ENCODE measurements at places on chromosomes 5 and 9.

GRCh38 chr5:66671305-66671704, 75.1 kb downstream of the MAST4 start:
- DNase-seq: no peak

GRCh38 chr5:9284272-9284671, 261.6 kb downstream of the SEMA5A start:
- DNase-seq: peak; percentile 16

DNA sequence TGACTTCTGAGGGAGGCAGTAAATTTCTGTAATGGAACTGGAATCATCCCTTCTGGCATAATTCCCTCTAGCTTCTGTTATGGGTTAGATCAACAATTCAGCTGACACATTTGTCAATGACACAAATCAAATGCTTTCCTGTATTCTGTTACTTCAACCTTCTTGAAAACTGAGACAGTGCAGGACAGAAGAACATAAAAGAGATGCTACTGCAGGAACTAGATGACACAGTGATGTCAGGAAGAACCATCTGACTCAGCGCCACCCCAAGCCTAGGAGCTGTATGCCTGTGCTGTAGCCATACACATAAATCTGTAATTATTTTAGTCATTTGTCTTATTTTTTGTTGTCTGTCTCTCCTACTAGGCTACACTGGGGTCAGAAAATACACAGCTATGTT, 18.2 kb upstream of the CEP120 start:
- no peak for DNase-seq

GRCh38 chr5:16431490-16431889, 34.1 kb downstream of the ZNF622 start:
- DNase-seq: no peak

GRCh38 chr9:134187110-134187531, 22.8 kb upstream of the RNU6ATAC start:
- no peak for DNase-seq

DNA sequence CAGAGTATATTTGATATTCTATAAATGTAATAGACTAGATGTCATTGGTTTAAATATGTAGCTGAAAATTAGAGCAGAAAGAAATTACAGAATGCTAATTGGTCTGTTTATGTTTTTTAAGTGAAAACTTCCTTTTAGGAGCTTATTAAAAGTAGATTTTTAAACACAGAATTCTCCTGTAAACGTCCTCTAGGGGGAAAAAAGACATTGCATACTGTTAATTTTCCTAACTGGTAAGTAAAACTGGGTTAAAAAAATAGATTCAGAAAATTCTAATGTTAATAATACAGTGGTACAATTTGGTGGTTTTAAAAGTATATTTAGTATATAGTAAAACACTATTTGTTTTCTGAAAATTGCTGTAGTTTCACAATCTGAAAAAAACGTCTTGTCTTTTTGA, 59.8 kb downstream of the ZCCHC7 start:
- DNase-seq: no peak

DNA sequence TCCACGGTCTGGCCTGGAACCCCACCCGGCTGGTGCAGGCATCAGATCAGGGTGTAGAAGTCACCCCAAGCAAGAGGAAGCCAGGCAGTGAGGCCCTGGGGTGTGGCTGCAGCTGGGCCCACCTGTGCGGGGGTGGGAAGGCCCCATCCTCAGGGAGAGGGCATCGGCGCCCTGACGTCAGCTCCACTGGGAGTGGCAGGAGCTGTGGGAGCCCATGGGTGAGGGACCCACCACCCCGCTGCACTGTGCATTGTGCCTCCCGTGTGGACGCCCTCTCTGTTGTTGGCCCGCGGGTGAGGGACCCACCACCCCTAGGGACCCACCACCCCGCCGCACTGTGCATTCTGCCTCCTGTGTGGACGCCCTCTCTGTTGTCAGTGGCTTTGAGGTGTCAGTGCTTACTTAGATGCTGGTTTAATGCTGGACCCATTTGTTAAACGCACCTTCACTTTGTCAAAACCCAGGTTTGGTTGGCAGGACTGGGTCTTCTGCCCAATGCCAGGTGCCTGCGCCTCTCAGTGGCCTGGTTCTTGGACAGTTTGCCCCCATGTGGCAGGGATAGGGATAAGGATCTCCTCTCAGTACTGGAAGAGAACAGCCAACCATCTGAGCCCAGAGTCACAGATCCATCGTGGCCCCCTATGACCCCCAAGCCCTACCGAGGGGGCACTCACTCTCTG, 6.9 kb upstream of the EXOC3 start:
- DNase-seq: peak; percentile 39

- no peak for DNase-seq
Observed at GRCh38 chr9:81902626-81903025, 25.6 kb upstream of the SPATA31D4 start.

- peak; percentile 25 for DNase-seq
Observed at GRCh38 chr9:89036383-89036782, 45.1 kb downstream of the S1PR3 start.

DNA sequence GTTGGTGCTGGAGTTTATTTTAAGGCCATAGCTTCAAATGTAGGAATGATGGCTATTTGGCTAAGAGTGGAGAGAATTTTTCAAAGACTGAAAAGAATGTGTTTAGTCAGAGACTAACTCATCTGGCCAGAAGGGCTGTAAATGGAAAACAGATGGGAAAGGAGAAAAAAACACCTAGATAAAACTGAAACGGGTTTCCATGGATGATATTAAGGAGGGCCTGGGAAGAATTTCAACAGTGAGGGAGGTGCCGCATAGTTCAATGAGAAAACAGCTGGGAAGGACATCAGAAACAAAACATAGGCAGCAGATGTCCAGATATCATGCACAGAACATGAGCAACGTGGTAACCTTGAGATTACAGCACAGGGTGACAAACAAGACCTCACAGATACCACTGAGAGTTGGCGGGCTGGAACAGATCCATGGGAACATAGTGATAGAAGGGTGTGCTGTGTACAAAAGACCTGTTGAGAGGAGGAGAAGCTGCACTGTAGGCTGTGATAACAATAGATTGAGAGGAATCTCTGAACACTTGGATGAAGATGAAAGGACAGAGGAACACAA, 31.2 kb upstream of the RAD23B start:
- peak; percentile 98 for DNase-seq

DNA sequence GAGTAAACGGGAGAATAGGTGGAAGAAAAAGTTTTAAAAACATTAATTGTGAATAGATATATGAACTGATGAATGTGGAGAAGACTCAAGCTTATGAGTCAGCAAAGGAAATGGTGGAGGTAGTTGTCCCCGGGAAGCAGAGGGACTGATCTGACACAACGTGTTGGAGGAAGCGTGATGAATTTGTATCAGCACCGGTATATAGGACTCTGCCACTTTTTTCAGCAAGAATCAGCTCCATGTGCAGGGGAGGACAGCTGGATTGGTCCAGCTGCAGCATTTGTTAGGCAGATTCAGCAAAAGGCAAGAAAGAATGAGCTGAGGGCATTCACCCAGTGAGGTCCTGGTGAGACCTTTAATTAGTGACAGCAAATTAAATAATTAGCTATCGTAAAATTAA, 276.0 kb downstream of the TENT4A start:
- no peak for DNase-seq

DNA sequence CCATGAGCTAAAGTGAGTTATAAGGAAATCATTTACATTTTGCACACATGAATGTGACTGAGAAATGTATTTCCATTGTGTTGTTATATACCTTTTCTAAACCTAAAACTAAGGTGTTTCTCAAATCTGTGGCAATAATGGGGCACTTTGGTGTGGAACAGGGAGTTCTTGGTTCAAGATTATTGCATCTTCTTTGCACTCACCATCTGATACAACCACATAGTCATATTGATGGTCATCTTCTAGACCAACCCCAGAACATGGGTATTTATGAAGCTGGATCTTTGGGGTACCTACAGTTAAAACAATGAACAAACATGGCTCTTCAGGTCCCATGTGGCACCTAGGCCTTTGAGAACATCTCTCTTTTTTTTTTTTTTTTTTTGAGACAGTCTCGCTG, 24.6 kb upstream of the SHOC1 start:
- no peak for DNase-seq
